ENCODE measurements at places on chromosomes 7 and 10.
A peak's percentile ranks its signal among the peaks of the same experiment; 100 is the strongest.

- no peak for DNase-seq
Observed at GRCh38 chr10:105585753-105586152, 944.7 kb downstream of the SORCS3 start.

DNA sequence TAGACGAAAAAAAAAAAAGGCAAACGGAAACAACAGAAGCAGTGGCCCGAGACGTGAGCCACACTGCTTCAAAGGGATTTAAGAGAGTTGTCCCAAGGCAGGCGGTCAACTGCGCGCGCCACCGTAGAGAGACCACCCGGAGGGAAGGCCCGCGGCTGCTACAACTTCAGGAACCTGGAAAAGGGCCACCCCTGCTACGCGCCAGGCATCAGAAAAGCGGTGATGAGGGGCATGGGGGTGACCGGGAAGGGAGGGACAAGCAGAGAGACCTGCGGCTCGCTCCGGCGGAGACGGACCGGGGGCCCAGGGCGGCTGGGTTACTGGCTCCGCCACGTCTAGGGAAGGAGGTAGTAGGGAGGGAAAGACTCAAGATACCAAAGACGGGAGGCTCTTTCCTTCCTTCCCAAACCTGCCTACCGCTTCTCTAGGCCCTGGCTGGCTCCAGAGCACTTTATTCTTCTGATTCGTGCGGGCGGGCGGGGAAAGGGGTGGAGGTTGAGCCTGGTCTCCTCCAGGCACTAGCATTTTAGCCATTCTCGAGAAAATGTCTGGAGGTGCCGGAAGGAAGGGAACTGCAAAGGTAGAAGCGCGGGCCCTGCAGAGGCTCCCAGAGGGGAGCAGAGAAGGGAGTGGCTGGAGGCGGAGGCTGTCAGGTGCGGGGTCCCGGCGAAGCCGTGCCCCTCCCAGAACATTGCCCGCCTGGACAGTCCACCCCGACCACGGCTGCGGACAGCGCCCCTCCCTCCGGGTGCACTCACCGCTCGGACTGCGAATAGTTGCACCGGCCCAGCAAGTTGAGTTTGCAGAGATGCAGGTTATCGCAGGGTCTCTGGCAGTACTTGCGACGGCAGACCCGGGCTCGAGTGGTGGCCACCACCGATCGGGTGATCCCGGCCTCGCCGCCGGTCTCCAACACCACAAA, 993 bp downstream of the ZC3HAV1 start:
- peak; percentile 60 for DNase-seq

GRCh38 chr10:88565072-88565471, 18.0 kb downstream of the RNLS start:
- DNase-seq, result no peak

GRCh38 chr10:131198401-131198800, 113.1 kb downstream of the TCERG1L start:
- DNase-seq, result no peak

DNA sequence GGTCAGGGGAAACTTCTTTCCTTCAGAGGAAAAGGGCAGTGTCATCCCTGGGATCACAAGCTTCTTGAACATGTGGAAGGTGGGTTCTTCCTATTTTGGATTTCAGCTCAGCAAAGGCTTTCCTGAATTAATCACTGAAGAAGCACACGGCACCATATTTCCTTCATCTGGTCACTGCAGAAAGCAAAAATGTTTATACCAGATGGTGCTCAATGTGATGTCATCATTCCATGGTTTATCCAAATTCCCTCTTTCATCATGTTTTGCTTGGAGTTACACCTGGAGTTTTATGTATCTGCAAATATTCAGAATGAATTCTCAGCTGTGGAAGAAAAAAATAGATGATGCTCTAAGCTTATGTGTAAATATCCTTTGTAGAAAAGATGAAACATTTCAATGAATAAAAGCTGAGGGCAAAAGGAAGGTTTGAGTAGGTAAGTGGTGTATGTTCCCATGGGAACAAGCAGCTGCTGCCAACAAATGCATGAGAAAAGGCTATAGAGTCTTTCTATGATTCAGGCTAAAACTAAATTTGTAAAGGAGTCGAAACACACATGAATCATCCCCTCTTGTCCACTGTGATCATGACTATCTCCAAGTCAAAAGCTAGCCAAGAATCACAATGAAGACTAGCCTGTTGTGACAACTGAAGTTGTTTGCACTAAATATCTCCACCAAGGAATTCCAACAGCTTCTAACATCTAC, 26.9 kb upstream of the BPGM start:
- no peak for DNase-seq

DNA sequence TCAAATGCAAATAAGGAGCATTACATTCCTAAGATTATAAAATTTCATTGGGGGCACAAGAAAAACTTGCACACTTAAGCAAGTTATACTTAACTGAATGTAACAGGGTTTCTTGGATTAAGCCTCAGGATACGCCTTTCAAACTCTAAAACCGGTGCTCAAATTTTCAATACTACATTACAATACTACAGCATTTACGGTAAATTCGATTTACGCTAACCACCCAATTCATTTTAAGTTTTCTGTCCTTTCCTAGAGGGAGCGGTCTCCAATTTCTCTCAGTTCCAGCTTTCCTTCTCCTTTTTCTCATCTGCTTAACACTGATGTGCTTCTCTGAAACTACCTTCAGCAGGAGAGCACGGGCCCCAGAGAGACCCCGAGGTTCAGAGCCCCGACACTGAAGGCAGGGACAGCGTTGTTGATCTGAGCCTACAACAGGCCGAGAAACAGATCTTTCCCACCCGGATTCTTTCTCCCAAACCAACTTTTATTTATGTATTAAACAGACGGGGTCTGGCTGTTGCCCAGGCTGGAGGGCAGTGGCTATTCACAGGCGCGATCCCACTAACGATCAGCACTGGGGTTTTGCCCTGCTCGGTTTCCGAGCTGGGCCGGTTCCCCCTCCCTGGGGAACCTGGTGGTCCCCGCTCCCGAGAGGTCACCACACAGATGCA, 798 bp downstream of the ZNF425 start:
- DNase-seq, result no peak

DNA sequence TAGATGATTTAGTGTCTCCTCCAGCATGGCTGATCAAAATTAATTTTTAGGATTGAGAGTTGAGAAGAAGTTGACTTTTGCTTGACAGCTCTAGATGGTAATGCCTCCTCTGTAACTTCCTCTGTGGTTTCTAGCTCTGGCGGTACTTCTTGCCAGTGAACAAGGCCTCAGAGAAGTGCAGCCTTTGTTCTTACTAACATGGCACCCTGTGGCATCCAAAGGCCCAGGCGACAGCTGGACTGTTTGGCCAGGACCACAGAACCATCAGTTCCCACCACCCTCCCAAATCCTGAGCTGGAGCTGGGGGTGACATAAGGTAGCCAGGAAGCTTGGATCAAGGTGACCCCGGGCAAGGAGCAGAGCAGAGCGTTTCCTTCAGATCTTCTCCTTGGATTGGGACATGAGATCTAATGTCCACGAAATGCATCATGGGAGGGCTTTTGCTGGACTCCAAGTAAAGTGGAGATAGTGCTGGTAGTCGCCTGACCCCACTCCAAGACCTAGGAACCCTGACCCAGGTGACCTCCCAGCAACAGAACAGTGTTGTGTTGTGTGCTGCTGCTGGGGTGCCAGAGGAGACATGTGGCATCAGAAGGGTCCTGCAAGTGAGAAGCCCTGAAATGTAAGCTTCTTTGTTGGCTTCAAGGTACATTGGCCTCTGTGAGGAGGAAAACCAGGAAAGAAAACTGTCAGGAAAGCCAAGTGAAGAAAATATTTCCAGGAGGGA, 41.8 kb downstream of the APBB1IP start:
- no peak for DNase-seq

Data from HuH-7.5 (cell line).